Activated T-cell treated with anti-CD3 and anti-CD28 coated beads, Interleukin-2, amount 50 U/mL, for 1 hour (primary cell): ENCODE measurements at places on chromosomes 6 and 20.
A peak's percentile ranks its signal among the peaks of the same experiment; 100 is the strongest.

- no peak for DNase-seq
Measured at GRCh38 chr6:38687043-38687353, 15.9 kb downstream of the GLO1 start.

GRCh38 chr20:8788831-8789230 is 280.1 kb upstream of the PLCB4 start:
- no peak for DNase-seq

DNA sequence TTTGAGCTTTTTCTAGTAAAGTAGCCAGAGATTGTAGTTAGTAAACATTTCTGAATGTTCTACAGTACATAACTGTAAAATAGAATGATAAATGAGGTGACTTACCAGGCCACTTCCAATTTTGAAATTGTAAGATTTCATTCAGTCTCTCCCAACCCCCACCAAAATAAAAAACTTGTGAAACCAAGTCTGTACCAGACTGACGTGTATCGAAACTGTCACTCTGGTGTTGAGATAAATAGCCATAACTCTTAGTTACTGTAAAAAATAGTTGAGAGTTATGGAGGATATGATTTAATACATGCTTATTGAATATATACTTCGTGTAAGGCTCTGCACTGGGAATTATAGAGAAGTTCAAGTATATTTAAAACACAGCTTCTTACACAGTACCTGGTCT is 455.7 kb downstream of the PLCB1 start:
- DNase-seq = no peak

DNA sequence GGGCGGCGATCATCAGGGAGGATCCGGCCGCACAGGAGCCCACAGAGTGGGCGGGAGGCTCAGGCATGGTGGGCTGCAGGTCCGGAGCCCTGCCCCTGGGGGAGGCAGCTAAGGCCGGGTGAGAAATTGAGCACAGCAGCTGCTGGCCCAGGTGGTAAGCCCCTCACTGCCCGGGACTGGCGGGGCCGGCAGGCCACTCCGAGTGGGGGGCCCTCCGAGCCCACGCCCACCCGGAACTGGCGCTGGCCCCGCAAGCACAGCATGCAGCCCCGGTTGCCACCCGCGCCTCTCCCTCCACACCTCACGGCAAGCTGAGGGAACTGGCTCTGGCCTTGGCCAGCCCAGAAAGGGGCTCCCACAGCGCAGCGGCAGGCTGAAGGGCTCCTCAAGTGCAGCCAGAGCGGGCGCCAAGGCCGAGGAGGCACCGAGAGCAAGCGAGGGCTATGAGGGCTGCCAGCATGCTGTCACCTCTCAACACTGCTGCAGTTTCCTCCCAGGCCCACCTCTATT is 48.1 kb upstream of the UST start:
- no peak for DNase-seq

DNA sequence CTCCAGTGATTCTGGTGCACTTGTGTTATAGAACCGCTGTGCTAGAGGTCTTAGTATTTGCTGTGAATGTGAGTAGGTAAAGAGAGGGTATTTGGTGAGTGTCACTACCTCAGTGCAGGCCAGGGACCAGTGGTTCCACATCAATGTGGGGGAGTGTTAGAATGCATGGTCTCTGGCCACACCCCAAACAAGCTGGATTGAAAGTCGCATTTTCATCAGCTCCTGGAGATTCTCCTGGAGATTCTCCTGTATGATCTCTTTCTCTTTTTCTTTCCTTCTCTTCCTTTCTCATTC is 26.8 kb upstream of the BCAS1 start:
- no peak for DNase-seq

GRCh38 chr6:53044071-53044470 is 21.1 kb upstream of the FBXO9 start:
- DNase-seq = no peak

DNA sequence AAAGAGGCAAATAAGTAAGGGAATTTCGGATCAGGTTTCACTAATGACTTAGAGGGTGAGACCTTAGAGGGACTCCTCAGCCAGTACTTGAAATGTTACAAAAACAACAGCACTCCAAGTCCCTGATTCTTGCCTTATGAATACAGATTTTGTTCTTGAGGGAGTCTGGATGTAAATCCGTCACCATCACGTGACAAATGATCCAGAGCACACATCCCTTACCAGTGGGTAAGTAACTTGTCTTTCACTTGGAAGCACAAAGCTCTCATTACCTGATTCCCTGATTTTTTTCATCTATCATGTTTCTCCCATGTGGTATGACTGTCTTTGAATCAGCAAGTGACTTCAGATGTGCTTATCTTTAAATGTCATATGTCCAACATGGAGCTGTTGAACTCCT is 595.3 kb upstream of the POU3F2 start:
- no peak for DNase-seq

DNA sequence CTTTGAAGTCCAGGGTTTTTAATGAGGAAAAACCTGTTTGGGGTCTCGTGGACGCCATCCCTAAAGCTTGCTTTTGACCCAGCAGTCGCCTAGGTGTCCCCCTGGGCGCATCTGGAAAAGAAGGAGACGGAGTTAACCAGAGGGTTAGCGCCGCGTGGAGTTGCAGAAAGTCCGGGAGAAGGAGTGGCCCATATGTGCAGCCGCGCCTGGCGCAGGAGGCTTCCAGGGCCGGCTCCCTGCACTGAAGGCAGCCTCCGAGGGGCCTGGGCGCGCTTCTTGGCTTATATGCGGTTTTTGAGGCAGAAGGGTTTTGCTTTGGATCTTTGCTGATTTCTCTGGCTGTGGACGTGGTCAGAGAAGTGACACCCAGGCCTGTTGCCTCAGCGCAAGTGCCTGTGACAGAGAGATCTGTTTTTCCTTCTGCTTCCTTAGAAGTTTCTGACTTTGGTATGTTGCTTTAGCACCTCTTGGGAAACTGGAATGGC is 987 bp downstream of the TMEM181 start:
- DNase-seq = peak; percentile 34

DNA sequence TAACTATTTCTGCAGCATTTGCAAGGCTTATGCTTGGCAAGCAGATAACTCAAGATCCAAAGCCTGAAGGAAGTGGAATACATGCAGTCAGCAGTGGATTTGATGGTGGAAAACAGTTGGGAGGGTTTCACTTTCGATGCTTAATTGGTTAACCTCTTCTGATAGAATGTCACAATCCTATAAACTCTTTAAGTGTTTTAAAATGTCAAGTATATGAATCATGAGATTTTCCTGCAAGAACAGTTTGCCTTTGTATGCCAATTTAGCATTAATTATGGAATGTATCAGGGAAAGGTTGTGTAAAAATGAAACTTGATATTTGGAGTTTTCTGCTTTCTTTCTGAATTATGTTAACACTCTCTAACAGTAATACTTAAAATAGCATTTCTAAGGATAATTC is 36.6 kb downstream of the NKX2-4 start:
- no peak for DNase-seq

DNA sequence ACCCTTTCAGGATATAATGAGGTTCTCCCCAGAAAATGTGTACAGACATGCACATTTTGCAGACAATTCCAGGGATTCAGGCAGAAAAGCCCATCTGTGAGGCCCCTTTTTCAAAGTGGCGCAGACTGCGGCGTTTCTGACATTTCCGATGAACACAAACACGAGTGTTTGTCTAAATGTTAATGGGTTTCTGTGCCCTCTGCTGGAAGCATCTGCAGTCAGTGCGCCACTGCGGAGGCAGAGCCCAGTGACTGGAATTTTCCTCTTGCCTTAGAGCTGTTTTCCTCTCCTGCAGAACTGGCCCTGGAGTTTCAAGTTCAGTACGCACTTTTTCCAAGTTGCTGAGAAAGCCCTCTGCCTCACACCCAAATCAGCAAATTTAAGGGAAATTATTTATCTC is 15.3 kb downstream of the ANKRD60 start:
- no peak for DNase-seq

GRCh38 chr20:10067321-10067720 is 32.5 kb downstream of the ANKEF1 start:
- no peak for DNase-seq

DNA sequence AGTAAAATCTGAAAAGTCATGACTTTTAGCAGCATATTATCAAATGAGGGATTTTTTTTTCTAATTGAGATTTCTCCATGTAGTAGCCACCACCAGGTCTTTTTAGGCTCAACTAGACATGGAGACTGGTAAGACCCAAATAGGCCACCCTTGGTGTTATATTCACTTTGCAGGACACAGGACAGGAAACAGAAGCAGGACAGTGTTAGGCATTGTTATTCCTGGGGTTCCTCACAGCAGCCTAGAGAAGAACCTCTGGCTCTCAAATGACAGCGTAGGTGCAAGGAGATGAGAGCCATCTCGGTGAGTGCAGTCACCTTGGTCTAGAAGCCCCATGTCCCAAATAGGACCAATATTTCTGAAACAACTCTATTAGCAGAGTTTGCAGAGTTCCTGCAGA is 19.2 kb upstream of the PBOV1 start:
- no peak for DNase-seq

DNA sequence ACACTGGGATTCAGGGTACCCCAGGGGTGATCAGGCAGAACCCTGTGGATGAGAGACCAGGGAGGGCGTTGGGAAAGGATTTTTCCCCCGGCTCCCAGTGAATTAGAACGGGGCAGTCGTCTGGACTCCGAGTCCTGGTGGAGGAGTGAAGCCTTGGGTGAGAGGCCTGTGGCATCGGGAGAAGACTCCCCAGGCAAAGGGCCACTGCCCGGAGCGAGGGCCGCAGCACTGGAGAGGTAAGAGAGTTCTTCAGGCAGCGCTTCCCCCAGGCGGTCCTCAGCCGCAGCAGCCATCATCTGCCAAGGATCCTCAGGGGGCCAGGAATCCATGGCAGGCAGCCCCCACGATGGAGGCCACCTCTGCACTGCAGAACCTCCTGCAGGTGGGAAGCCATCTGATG is 663 bp downstream of the C6orf15 start:
- DNase-seq = no peak

DNA sequence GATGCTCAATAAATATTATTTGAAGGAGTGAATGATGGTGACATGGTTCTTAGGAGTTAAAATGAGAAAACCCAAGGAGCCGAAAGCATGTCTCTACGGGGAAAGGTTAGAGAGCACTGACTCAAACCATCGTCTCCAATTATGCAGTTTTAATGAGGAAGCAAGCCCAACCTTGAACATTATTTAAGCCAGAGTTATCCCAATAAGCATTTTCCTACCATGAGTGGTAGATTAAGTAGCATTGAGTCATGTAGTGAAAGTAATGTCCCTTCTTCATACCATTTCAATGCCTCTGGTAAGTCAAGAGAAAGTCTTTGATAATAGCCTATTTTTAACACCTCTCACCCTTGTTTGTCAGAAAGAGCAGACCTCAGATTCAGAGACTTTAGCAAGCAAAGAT is 13.5 kb downstream of the TSHZ2 start:
- no peak for DNase-seq

DNA sequence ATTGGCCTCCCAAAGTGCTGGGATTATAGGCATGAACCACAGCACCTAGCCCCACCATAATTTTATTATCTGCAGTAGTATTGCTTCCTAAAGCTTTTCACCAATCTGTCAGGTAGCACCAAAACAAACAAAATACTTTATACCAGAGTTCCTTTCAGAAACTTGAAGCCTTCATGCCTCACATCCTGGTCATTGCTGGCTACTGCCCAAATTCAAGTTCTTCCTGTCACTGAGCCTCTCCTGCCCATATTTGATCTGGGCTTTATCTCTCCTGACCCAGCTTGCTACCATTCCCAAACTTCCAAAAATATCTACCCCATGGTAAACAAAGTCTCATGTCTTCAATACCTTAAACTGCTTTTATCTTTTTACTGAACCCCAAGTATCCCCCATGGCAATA is 34.9 kb upstream of the DST start:
- DNase-seq = no peak

- no peak for DNase-seq
Measured at GRCh38 chr6:119112812-119113530, 34.5 kb upstream of the FAM184A start.

DNA sequence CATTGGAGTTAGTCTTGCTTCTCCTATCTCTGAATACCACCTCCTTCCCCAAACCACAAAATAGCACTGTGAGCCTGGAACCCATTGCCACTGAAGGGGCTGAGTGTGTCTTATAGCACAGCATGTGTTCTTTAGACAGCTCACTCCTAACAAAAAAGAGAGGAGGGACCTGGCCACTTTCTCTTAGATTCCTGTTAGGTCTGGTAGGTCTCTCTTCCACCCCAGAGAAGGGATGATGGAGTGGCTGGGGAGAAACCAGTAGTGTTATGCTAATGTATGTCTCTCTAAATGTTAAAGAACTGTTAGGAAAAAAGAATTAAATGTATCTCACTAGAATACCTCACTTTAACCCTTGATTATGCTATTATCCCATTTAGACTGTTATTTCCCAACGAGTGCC is 340.3 kb downstream of the EPHA7 start:
- DNase-seq = no peak

DNA sequence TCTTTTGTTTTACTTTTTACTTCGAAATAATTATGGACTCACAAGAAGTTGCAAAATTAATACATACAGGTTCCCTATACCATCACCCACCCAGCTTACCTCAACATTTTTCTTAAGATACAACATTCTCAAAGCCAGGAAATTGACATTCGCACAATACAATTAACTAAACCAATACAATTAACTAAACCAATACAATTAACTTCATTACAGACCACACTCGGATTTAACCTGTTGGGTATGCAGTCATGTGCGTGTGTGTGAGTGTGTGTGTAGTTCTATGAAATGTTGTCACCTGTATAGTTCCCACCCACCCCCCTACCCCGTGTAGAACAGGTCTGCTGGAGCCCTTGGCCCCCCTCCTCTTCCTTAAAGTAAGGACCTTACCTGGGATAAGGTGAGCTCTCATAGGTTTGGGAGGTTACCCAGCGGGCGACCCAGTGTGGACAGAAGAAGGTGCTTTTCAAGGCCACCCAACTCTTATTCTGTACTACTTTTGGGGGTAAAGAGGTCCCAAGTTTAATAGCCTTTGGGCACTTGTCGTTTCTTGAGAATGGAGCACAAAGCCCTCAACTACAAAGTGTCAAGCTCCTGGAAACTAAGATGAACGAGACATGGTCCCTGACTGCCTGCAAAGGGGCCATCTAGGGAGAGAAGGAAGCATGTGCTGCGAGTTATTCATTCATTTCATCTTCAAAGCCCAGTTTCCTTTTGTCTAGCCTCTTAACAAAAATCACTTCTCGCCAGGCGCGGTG is 544 bp upstream of the STK38 start:
- DNase-seq = no peak

DNA sequence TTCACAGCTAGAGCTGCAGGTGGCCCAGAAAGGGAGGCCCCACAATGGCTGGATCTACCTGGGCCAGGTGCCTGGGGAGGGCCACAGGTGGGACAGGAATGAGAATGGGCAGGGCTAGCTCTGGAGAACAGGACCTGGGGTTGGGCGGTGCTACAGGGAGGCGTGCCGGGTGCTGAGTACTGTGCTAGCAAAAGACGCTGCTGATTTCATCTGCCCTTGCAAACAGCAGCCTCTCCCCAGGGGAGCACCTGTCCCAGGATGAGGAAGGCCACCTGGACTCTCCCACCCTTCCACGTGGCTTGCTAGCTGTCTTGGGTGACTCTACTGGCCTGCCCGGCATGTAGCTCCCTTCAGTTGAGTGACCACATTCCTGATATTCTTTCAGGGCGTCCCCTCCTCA is 6.6 kb upstream of the YTHDF1 start:
- DNase-seq = no peak

DNA sequence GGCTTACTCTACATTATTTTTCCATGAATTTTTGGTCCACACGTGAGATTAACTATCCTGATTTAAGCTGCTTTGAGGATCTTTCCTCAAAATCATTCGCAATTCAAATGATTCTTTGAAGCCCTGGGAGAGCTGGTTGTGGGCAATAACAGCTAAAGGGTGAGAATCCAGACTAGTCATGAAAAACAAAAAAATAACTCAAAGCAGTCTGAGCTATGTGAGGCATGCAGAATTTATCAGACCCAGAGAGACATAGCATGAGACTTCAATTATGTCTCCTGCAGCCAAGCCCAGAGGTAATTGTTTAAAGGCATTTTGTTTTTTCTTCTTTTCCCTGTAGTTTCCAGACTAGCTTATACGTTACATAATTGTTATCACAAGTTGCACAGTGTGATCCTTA is 517.3 kb upstream of the PTCHD4 start:
- no peak for DNase-seq
